ENCODE measurements at places on chromosomes 5 and 9.

GRCh38 chr9:78552802-78553201, 255.9 kb downstream of the PSAT1 start:
- DNase-seq: peak; percentile 7

GRCh38 chr9:71863631-71864030, 47.4 kb downstream of the ABHD17B start:
- no peak for DNase-seq

DNA sequence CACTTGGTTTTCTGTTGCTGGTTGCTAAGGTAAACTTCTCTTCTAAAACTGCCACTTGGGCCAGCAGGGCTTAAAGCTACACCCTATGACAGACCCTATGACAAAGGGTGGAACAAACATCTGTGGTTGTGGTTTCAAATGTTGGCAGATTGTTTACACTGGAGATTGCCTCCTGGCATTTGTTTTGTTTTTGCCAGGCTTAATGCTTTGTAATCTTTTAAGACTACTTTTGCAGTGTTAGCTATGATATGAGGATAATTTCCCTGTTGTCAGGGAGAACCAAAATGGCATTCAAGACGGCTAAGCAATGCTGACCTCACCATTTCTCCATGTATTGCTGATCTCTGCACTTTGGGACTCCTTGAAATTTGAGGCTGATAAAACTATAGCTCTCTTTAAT, 50.3 kb downstream of the MAMDC2 start:
- peak; percentile 5 for DNase-seq

GRCh38 chr5:75364571-75365280, 27.7 kb downstream of the HMGCR start:
- no peak for DNase-seq

DNA sequence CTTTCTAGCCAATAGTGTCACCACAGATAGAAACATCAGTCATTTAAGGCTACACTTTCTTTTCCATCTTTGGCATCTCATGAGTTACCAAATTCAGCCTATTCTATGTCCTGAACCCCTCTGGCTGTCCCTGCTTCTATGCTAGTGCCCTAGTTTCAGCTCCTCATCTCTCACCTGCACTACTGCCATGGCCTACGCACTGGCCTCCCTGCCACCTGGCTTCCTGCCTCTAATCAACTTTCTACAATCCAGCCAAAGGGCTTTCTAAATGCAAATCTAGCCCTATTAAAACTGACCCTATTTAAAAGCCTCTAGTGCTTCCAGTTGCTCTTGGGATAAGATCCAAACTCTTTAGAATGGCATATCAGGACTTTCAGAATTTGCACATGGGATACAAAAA, 482.9 kb downstream of the TMEM38B start:
- DNase-seq: no peak

- no peak for DNase-seq
Observed at GRCh38 chr9:121388140-121388905, 18.3 kb upstream of the STOM start.

DNA sequence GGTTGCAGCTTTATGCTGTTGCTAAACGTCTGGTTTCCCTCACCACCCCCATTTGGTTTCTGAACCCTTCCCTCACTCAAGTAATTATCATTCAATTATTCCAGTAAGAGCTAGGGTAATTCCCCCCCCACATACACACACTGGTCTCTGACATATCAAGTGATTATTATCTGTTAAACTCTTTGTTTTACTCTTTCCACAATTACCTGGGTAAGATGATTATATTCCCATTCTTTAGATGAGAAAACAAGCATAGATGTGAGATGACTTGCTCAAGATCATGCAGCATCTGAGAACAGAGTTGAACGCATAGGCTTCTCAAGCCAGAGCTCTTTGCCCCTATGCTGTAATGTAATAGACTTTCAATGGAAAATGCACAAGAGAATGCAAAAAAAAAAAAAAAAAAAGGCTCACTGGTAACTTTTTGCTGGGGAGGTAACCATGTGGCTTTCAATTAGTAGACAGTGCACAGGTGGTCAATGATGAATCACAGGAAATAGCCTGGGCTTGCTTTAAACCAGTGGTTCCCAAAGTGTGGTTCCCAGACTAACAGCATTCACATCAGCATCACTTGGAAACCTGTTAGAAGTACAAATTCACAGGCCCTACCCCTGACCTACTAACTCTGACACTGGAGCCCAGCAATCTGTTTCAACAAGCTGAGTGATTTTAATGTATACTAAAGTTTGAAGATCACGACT, 87.6 kb downstream of the PIK3R1 start:
- peak; percentile 15 for DNase-seq

DNA sequence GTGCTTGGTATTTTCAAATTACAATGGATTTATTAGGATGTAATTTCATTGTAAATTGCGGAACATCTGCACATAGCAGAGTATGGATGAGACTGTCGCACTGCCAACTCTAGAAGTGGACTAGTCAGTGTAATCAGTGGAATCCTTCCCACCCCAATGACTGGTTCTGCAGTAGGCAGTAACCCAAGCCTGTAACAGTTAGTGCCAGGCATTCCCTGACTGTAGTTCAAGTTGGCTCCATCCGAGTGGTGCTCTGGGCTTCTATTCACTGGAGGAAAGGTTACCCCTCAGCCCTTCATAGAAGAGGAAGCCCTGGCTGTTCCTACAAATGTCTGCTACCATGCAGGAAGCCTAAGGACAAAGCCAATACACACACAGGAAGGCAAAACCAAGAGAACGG, 23.2 kb downstream of the AK3 start:
- no peak for DNase-seq

GRCh38 chr5:156387391-156387790, 60.4 kb downstream of the SGCD start:
- DNase-seq: no peak

DNA sequence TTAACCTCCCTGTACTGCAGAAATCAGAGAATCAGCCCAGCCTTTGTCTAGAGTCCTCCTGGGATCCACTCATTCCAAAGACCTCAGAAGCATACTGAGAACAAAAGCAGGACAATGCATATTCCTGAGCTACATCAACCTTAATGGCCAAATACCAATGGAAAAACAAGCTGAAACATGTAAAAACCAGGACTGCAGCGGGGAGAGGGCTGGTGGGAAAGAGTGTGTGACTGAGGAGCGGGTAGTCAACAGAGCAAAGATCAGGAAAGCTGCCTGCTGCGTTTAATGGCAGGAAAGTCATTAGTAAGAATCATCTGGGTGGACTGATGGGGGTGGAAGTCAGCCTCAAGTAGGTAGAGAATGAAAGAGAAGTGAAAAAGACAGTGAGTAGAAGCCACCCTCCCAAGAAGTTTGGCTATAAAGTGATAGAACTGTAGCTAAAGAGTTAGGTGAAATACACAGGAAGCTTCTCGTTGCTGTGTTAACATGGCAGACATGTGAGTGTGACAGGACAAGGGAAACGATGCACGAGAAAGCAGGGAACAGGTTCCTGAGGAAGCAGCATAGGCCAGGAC, 88.1 kb downstream of the OTULIN start:
- DNase-seq: no peak

- no peak for DNase-seq
Observed at GRCh38 chr9:120078112-120078511, 501.9 kb downstream of the CDK5RAP2 start.

DNA sequence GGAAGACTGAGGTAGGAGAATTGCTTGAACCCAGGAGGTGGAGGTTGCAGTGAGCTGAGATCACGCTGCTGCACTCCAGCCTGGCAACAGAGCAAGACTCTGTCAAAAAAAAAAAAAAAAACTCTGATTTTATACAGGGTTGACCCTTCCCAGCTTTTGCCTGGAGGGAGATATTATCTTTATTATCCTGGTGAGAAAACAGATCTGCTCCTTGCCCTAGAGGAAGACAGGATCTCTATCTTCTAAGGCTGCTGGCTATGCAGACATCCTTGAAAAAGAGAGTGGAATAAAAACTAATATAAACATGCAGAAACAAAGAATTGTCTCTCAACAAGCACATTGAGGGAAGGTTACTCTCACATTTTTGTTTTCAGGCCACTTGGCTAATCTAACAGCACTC, 1503.4 kb upstream of the WWC1 start:
- DNase-seq: no peak

DNA sequence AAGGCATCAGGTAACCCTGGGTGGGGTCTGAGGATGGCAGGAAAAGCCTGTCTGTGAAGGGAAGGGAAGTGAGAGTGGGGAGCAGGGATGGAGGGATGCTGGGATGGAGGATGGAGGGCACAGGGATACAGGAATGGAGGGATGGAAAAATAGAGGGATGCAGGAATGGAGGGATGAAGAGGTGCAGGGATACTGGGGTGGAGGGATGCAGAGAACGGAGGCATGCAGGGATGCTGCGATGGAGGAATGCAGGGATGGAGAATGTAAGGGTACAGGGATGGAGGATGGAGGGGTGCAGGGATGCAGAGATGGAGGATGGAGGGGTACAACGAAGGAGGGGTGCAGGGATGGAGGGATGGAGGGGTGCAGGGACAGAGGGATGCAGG, 9.1 kb downstream of the PTGES2 start:
- DNase-seq: no peak

GRCh38 chr5:100479079-100479688, 56.0 kb upstream of the FAM174A start:
- no peak for DNase-seq

- DNase-seq: peak; percentile 44
Observed at GRCh38 chr9:129773262-129774048, 20.6 kb upstream of the PTGES start.

DNA sequence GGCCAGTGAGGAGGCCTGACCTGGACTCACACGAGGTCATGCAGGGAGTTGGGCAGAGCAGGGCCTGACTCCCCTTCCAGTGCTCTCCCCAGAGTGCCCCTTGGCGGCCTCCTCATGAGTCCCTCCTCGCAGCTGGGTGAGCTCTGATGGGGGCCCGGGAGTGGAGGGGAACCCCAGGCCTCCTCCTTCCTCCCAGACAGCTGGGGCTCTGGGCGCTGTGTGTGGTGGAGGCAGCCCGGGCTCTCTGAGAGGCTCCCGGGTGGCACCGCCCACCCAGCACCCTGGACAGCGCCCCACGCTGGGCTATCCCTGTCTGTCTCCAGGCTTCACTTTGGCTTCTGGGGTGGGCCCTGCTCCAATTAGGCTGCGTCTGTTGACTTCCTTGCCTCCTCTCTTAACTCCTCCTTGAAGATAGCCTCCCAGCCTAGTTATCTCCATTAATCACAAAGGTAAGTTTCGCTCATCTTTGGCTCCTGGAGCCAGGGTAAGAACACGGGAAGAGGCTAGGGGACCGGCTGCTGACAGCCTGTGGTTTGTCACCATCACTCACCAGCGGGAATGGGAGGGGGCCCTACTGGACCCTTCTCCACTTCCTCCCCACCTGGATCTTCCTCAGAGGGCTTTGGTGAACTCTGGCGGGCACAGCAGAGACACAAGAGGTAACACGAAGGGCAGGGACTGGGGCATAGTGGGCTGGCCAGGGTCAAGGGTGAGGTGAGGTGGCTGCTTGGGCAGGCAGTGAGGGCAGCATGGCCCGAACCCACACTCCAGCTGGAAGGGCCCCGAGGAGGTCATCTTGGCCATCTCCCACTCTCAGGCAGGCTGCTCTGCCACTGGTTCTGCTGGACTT, 13.1 kb downstream of the PSD2 start:
- DNase-seq: no peak

DNA sequence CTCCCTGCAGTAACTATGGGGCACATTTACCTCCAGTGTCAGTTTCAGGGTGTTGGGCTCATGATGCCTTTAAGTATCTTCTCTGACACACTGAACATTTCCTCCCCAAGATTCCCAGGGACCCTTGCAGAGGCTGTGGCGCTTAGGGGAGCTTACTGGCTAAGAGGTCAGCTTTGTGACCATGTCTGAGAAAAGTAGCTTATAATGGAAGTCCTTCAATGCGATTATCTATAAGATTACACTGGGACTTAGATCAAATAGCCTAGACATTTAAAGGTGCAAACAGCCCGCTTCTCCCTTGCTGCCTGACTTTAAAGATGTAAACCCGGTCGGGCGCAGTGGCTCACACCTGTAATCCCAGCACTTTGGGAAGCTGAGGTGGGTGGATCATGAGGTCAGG, 25.4 kb downstream of the FABP6 start:
- no peak for DNase-seq

GRCh38 chr9:79692857-79693571, 121.2 kb downstream of the TLE4 start:
- DNase-seq: no peak

GRCh38 chr9:136826703-136827582, 15.3 kb upstream of the AJM1 start:
- DNase-seq: no peak

DNA sequence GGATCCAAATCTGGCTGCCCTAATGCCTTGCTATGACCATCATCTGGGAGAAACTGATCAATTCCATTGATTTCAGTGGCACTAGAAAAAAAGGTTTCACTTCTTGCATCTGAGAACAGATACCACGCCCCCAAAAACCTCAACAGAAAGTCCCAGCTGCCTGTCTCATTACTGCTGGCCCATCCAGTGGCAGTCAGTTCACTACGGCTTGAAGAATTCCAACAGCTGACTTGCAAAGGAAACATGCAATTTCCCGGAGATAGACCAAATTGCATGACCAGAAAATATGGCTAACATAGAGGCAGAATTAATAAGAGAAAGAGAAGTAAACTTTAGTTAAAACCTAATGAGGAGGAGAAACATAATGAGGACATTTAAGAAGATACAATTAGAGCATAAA, 48.6 kb downstream of the UGCG start:
- peak; percentile 74 for DNase-seq

- DNase-seq: no peak
Observed at GRCh38 chr9:14741369-14741768, 18.8 kb upstream of the CER1 start.

DNA sequence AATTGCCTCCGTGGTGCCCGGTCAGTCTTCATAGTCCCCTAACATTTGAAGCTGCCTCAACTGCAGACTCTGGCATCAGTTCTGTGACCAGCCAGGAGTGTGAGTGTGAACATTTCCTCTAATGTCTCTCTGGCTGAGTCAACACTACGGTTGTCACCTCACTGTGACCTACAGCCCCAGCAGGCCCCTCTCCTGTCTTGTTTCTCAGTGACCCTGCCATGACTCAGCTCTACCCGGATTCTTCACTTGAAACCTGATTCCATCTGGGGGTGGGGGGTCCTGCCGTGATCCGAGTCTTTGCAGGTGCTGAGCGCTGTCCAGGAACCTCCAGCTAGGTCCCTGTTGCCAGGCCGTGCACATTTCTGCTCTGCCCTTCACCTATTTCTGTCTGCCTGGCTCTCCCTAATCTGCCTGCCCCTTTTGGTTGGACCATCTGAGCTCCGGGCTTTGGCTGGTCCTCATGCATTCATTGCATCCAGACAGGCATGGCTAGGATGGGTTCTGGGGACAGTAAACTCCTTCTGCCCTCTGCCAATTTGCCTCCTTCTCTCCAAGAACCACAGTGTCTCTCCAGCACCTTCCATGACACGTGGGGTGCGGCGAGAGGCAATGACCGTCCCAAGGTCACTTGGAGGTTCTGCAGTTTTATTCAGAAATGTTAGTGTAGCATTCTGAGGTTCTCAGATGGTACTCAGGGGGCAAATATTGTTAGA, 24.2 kb downstream of the STC2 start:
- peak; percentile 84 for DNase-seq

DNA sequence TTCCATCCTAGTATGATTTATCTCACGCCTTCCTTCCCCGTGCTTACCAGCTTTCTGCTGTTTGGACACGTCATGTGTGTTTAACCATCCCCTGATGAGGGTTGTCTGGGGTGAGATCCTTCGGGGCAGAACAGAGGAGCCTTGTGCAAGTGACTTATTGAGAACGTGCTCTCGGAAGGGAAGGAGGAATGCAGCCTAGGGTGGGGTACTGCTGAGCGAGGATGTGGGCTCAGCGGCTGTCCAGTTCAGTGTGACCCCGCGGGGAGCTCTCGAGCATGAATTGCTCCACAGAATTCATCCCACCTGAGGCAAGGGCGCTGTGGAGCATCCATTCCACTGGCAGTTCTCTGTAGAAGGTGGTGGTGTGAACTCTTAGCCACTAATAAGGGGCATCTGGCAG, 4.0 kb downstream of the MYOZ3 start:
- DNase-seq: no peak
